ENCODE measurements at places on chromosomes 2 and 18.

GRCh38 chr2:25417715-25418369 is 76.1 kb upstream of the DNMT3A start:
- no peak for DNase-seq

DNA sequence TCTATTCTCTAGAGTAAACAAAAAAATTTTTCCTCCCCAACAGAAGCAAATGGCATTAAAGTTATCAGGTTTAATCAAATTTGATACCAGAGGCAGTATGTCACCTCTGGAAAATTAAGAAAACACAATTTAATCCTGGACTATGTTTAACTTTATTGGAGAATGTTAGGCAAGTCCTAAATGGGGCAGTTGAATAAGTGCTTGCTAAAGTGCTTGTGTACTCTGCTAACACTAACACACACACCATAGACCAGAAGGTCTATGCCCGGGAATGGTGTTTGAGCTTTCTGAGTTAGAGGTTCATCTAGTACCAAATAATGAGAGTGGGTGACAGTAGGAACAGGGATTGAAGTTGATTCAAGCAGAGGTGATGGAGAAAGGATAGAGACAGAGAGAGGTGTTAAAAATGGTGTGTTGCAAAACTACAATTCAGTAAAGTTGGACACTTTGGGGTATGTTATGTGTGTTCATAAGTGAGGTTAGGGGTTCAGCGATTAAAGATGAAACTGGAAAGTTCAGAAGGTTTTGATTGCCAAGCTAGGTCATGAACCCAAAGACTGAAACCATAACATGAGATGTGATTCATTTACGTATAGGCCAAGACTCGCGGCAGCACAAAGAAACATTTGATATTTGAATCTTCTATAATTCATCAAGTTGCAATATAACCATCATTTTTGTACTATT is 40.5 kb upstream of the PEX13 start:
- no peak for DNase-seq

GRCh38 chr2:165239230-165239629 is at the start of gene SCN2A:
Gene SCN2A (plus strand): TSS chr2:165239414. CDS start chr2:165295824, 56,410 bp downstream.
- DNase-seq: no peak

GRCh38 chr2:191345788-191346187 is 100.6 kb downstream of the MYO1B start:
- DNase-seq: no peak

GRCh38 chr2:101704816-101705578 is 7.5 kb downstream of the MAP4K4 start:
- DNase-seq: no peak

GRCh38 chr2:98334439-98335078 is 11.7 kb upstream of the CNGA3 start:
- DNase-seq: no peak

GRCh38 chr2:177270531-177270930 is 6.0 kb upstream of the NFE2L2 start:
- no peak for DNase-seq

DNA sequence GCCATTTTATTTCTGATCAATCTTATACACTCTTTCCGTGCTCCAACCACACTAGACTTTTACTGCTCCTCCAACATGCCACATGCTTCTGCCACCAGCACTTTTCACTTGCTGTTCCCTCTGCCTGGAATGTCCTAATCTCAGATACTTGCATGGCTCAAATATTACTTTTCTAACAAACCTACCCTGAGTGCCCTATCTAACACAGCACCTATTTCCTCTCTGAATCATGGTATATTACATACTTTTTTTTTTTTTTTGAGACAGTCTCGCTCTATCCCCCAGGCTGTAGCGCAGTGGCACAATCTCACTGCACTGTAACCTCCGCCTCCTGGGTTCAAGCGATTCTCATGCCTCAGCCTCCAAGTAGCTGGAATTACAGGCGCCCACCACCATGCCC is 166.3 kb upstream of the CAVIN2 start:
- DNase-seq: no peak

DNA sequence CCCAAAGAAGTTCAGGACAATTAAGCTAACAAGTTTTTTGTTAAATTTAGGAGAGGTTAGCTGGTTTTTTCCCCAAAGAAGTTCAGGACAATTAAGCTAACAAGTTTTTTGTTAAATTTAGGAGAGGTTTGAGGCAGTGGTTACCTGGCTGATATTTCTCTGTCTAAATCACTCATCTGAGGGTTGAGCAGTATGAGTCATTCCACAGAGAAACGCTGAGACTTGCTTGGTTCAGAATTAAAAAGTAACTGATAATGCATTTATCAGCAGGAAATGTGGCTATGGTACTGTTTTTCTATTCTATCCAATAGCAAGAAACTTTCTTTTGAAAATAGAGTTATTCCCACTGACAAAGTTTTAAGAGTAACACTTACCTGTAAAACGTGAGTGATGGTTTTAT is 22.8 kb upstream of the KIDINS220 start:
- DNase-seq: no peak

GRCh38 chr2:85259879-85260278 is 67.9 kb downstream of the TGOLN2 start:
- DNase-seq: no peak

- no peak for DNase-seq
Measured at GRCh38 chr2:120341977-120342376, 4.0 kb upstream of the INHBB start.
